Amygdala (tissue), 56 donors: ENCODE measurements at places on chromosomes 7 and 10.

GRCh38 chr7:9391221-9391620 is 957.8 kb downstream of the NXPH1 start:
- DNase-seq: no peak

DNA sequence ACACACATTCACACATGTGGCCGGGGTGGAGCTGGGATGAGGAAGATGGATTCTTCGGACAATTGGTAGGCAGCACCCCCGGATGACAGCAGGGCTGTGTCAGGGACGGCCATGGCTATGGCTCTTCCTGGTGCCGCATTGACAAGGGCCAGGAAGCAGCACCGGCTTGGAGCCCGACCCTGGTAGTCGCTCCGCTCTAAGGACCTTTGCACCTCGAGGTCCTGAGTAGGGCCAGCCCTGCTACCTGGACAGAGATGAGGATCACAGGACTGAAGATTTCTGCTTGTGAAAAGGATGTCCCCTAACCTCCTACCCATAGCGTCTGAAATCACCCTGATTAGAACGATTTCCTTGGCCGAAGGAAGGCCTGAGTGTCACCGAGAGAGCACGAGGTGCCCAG is 134.1 kb downstream of the ADARB2 start:
- no peak for DNase-seq

DNA sequence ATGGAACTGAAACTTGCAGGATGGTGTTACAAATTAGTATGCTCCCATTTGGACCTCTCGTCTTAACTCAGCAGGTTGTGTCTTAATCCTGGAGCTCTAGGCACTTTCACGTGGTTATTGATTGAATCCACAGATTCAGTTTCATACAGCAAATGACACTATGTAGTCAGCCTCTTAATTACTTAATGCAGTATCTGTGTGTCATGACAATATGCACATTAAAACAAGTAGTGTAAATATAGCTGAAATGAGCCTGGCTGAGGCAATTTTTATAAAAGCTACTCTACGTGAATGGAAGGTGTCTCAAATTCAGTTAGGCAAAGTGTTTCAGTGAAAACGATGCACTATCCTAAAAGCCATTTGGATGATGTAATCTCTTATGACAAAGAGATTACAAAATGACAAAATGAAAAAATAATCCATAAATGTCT is 86.8 kb downstream of the CD36 start:
- DNase-seq: no peak

GRCh38 chr7:40922316-40922670 is 780.6 kb downstream of the INHBA start:
- no peak for DNase-seq

DNA sequence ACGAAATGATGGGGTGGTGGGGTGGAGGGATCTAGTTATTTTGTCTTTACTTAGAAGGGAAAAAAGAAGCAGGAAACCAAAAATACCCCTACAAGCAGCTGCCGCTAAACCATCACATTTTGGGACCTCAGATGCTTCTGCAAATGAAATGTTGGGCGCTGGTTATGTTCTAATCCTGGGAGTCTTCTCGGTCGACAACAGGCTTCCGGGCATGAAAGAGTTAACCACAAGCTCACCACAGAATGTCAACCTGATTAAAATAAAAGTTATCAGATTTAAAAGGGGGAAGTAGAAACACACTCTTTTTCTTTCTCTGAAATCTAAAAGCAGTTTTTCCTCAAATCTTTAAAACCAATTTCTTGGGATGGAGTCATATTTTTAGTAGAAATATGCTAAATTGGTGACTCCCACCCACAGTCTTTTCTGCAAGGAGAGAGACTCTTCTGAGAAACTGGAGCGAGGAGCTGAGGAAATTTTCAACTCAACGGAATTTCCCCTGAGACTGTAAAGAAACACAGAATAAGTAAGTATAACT is 16.8 kb downstream of the IL2RA start:
- DNase-seq: no peak

GRCh38 chr10:130808243-130808642 is 503.3 kb downstream of the TCERG1L start:
- DNase-seq: no peak

DNA sequence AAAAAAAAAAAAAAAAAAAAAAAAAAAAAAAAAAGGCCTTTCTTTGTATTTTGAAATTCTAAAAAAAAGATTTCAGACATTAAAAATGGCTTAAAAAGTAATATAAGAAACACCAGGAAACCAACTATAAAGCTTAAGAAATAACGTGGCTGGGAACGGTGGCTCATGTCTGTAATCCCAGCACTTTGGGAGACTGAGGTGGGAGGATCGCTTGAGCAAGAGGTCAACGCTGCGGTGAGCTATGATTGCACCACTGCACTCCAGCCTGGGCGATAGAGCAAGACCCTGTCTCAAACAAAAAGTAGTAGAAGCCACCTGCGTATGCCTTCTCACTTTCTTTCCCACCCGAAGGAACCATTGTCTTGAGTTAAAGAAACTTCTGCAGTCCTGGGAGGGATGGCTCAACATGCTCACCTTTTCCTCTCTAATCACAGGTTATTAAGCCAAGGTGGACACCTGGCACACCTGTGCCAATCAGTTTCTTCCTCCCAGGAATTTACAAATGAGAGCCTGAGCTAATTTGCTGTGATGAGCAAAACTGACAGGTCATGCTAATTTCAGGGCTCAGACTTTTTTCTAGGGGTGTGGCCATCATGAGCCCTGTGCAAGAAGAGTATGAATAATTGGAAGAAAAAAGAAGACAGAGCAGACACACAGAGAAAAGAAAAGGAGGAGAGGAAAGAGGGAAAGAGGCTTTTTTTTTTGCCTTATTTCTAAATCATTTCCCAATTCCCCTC is 72.0 kb upstream of the PARD3 start:
- DNase-seq: no peak

GRCh38 chr10:76202777-76203176 is 771.4 kb downstream of the LRMDA start:
- no peak for DNase-seq

- no peak for DNase-seq
These were observed 83.1 kb downstream of the SH3PXD2A start for GRCh38 chr10:103772096-103772845.

- DNase-seq: peak; percentile 32
These were observed 6.1 kb upstream of the MYOZ1 start for GRCh38 chr10:73647211-73647874.

GRCh38 chr10:30999070-30999712 is 32.5 kb downstream of the ZNF438 start:
- no peak for DNase-seq

DNA sequence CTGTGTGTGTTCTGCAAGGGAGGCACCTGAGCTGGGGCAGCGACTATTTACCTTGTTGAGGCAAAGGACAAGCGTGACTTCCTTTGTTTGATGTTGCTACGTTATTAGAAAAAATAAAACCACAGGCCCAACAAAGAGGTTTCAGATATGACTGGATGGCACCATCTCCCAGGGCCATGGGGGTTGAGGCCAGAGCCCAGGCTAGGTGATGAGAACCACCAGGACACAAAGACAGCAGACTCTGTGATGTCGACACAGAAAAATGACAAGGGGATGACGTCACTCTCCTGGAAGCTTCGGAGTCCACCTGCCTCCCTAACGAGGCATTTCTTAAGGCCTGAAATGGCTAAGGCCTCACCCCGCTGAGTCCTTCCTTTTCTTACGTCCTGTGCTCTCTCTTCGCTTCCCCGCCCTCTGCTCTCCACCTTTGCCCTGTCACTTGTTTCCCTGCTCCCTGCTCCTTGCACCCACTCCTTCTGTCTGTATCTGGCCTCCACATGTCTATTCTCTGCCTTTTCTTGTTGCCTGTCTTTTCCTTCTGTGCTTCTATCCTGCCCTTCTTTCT is 83.0 kb upstream of the ADRB1 start:
- no peak for DNase-seq

GRCh38 chr10:52674474-52674873 is 98.1 kb downstream of the MBL2 start:
- no peak for DNase-seq
